Fibroblast of the aortic adventitia (primary cell): ENCODE measurements at places on chromosomes 13 and 19.
A peak's percentile ranks its signal among the peaks of the same experiment; 100 is the strongest.

DNA sequence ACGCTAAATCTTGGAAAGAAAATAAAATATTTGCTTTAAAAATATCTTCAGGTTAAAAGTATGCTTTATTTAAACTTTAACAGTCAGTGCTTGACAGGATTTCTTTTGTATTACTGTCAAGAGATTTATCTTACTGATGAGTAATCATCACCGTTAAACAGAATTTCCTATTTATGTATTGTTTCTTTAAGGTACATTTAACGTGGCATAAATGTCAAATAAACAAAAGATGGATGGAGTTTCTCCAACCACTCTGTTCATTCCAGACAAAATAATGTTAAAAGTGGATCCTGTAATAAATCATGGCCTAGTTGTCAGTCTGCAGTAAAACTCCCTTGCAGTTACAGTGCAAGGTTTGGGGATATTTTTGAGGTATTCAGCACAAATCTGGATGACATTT is 298.3 kb downstream of the DIAPH3 start:
- peak; percentile 83 for DNase-seq

DNA sequence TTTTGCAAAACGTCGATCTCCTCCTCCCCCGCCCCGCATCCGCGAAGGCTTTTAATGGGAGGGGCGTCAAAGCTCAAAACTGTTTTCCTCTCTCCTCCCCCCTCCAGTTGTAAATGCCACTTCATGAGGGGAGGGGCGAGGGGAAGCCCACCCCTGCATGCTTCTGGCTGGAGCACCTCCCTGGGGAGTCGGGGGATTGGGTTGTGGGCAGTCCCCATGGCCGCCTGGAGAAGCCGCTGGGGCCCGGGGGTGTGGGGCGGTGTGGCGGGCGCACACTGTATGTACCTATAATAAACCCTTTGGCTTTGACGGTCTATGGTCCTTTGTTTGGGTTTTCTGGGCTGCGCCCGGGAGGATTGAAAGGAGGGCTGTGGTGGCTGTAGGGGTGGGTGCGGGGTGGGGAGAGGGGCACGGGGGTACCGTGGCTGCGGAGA is 505 bp upstream of the SHKBP1 start:
- no peak for DNase-seq

DNA sequence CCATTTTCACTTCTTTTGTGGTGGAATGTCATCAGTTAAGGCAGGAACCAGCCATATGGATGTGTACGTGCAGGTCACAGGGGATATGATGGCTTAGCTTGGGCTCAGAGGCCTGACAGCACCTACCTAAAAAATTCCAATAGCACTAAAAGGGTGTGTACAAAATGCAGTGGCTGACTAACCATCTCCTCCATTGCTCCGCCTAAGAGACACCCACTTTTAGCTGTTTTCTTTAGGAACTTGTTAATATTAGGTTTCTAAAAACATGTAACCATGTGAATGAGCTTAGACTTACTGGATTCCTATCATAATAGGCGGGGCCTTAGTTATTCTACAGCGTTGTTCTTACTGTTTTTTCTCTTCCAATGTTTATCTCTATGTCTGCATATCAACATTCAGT is 25.8 kb downstream of the GP6 start:
- DNase-seq, result no peak

GRCh38 chr19:15790096-15790495 is 2.6 kb downstream of the OR10H5 start:
- no peak for DNase-seq

DNA sequence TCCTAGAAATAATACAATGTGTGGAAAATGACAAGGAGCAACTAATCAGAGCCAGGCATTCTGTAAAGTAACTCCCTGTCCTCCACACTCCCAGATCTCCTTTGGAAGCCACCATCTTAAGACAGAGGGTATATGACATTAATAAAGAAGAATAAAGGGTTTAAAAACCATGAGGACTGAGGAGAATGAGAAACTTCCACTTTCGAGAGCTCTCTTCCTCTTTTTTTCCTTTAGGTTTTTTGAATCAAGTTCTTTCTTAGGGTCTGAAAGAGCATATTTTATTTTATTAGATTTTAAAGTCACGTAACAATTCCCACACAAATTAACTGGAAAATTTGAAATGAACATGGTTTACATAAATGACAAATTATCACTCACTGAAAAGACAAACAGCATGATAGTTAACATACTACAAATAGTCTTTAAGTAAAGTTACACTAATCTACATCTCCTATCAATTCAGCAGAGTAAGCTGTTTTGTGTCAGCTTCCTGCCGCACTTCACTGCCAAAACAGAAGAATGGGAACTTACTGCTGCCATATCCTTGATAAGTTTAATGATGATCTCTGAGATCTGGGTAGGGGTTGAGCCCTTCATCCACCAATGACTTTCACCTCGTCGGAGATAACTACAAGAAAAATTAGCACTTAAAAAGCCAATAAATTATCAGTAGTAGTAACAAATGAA is 38.6 kb upstream of the FBXL3 start:
- DNase-seq, result no peak

DNA sequence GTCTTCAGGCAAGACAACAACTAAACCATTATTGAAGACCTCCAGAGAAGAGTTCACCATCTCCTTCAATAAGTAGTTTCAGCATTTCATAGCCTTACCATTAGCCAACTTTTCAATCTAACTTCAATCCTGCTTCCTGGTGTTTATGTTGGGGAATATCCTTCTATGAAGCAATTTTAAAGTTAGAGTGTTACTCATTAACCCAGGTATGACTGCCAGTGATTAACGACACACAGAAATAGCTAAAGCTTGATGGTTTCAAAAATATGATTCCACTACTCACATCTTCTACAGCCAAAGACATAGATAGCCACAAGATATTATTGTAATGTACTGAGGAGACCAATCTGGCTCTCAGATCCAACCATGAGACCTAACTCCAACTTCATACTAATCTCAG is 403.2 kb downstream of the EFNB2 start:
- DNase-seq, result no peak

- DNase-seq, result no peak
Measured at GRCh38 chr13:78764665-78765064, 105.7 kb upstream of the OBI1 start.

DNA sequence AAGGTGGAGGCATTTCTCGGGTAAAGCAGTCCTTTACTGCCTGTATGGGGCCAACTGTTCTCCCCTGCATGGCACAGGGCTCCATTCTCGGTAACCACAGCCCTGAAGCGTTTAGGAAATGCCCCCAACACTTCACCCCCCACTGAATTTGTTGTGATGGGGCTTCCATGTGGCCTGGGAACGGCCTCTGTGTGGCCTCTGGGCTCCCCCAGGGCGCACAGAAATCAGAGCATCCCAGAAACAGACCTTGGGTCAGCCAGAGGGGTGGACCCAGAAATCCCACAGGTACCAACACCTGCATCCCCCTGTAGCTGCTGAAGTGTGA is 153.7 kb upstream of the VSTM2B start:
- no peak for DNase-seq

DNA sequence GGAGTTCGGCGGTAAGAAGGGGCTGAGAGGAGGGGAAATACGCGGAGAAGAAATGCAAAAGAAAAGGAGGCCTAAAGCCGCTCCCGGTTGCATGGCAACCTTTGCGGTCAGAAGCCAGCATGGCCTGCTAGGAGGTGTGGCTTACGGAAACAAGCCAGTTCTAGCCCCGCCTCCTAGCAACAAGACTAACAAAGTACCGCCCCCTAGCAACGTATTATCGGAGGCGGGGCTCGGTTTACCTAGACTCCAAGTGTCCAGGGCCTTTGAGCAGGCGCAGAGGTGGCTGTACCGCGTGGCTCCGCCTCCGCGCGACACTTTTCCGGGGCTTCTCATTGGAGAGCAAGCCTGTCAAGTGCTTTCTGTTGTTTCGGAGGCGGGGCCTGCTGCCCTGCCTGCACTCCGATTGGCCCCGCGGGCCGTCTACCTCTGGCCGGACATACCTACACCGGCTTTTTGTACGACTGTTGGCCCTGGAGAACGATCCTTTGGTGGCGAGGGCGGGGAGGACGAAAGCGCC is 339 bp upstream of the CYTH2 start:
- peak; percentile 100 for DNase-seq

DNA sequence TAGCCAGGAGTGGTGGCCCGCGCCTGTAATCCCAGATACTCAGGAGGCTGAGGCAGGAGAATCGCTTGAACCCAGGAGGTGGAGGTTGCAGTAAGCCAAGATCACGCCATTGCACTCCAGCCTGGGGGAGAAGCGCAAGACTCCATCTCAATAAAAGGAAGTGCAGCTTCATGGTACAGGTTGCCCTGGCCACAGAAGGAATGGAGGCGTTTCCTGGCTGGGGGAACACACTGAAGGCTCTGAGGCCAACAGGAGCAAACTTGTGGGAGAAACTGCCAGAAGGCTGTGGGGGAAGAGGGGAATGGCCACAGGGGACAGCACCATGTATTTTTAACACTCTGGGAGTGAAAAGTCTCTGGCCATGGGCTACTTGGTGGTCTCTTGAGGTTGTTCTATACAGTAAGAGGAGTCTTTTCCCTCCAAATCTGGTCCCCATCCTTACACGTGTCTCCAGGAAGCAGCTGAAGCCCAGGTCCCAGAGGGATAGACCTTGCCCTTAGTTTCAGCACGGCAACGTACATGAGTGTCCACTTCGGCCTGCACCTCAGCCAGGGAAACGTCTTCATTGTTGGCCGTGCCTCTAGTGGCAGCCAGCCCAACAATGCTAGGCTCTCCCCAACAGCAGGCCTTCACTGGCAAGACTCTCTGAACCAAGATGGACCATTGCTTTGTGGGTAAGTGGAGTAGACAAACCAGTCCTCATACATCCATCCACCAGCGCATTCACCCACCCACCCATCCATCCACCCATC is 7.4 kb downstream of the MICOS13 start:
- DNase-seq, result no peak

GRCh38 chr13:54950546-54950945 is 1921.9 kb downstream of the OLFM4 start:
- DNase-seq, result no peak

DNA sequence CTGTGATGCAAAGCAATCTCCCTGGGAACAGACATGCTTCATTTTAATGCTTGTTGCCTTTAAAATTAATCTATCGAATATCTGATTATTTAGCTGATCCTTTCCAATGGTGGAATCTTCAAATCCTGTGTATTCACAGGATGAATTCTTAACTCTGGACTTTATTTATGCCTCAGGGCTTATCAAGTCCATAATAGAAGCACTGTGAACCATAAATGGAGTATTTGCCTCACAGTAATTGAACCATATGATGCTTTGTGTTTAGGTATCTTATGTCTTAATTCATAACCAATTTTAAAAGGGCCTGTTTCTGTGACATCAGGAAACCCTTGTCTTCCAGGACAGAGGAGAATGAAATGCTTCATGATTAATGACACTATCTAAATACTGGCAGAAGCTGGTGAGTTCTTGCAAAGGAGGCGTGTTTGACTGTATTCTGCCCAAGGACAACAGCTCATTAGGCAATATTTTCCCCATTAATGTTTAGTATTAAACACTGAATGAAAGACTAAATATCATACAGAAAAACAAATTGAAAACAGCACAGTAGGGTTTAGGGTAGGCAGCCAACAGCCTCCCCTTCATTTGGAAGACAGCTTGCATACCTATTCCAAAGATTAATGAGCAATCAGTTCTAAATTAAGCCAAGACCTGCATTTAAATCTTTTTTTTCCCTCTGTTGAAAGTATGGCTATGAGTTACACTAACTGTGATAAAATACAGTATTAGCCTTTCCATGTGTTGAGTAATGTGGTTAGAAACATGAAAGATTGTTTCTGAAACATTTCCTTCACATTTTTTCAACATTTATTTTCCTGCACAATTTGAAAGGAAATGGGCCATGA is 709.4 kb downstream of the PCDH9 start:
- peak; percentile 40 for DNase-seq

GRCh38 chr19:11041966-11042627 is 47.2 kb upstream of the LDLR start:
- no peak for DNase-seq

- DNase-seq, result peak; percentile 86
Measured at GRCh38 chr19:46878613-46879375, 18.0 kb downstream of the ARHGAP35 start.

GRCh38 chr13:44648392-44649103 is 72.4 kb upstream of the TSC22D1 start:
- DNase-seq, result no peak

- no peak for DNase-seq
Measured at GRCh38 chr13:37923236-37923635, 53.7 kb upstream of the TRPC4 start.

DNA sequence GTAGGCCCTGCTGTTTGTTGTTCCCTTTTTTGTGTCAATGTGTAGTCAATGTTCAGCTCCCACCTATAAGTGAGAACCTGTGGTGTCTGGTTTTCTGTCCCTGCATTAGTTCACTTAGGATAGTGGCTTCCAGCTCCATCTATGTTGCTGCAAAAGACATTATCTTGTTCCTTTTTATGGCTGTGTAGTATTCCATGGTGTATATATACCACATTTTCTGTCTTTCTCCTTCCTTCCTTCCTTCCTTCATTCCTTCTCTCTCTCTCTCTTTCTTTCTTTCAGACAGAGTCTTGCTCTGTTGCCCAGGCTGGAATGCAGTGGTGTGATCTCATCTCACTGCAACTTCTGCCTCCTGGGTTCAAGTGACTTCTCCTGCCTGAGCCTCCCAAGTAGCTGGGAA is 21.0 kb downstream of the CYP2A6 start:
- DNase-seq, result no peak

DNA sequence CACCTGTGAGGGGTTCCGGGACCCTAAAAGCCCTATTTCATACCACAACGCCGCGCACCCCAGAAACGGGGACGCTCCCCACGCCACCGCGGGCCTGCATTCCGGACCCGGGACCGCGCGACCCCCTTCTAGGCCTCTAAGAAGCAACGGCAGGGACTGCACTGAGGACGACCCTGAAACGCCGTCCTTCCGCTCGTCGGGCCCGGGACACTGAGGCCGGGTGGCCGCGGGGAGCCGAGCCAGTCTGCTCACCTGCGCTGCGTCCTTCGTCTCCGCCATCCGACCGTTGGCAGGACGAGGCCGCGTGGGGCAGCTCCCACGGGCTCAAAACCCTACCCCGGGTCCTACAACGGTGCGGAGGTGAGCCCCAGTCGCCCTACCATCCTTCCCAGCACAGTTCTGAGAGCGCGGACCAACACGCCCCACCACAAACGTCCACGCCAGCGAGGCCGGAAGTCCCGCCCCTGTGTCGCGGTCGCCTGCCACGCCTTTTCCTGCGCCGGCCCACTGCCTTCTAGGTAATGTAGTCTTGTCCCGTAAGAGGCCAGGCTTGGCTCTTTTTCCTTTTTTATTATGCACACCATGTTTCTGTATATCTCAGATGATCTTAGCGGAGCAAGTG is at the start of gene ZNF550:
TSS of gene ZNF550 (minus strand) at position 460 of the 622 bp plus-strand sequence. CDS start at position 279, 181 bp downstream.
- DNase-seq, result peak; percentile 84
